ENCODE measurements at places on chromosomes 2 and 18. TPM values are rescaled to one million over a fixed set of nuclear protein-coding genes. Genes with fewer than 3 reads are reported as not detected.

The CNGA3 gene
- not detected for total RNA-seq

The DSG2 gene
- total RNA-seq, result 3.1 TPM

The PLCD4 gene
- 0.35 TPM for total RNA-seq

The ELOA2 gene
- total RNA-seq, result not detected

The UPP2 gene
- total RNA-seq, result not detected

The MYO3B gene
- 3.8 TPM for total RNA-seq

The SANBR gene
- 4.2 TPM for total RNA-seq

The GATA6 gene
- 0.39 TPM for total RNA-seq

The SP140 gene
- total RNA-seq, result 109 TPM

The STK36 gene
- 15.3 TPM for total RNA-seq

The GPATCH11 gene
- total RNA-seq, result 12.3 TPM

The ZC3H6 gene
- total RNA-seq, result 30.7 TPM

The NYAP2 gene
- total RNA-seq, result not detected

The IL37 gene
- not detected for total RNA-seq

The MAP3K19 gene
- not detected for total RNA-seq

The QPCT gene
- total RNA-seq, result 0.35 TPM

The M1AP gene
- total RNA-seq, result not detected

The ANTXR1 gene
- total RNA-seq, result not detected

The SAG gene
- total RNA-seq, result 0.02 TPM

The ALPI gene
- not detected for total RNA-seq

The SPR gene
- total RNA-seq, result 0.65 TPM

The ERICH2 gene
- 0.46 TPM for total RNA-seq

The KCNJ13 gene
- not detected for total RNA-seq

The ABCB11 gene
- total RNA-seq, result not detected

The GKN1 gene
- not detected for total RNA-seq

The ASB18 gene
- not detected for total RNA-seq

The CNTNAP5 gene
- not detected for total RNA-seq

The EMX1 gene
- 0.50 TPM for total RNA-seq

The HOXD13 gene
- total RNA-seq, result not detected

The SIX3 gene
- total RNA-seq, result not detected

The GYPC gene
- total RNA-seq, result 148 TPM

The MIB1 gene
- 45.4 TPM for total RNA-seq

The KHK gene
- total RNA-seq, result 11.9 TPM

The HAAO gene
- total RNA-seq, result 6.1 TPM

The TUBB8B gene
- not detected for total RNA-seq

The SPDYA gene
- total RNA-seq, result 1.5 TPM

The C2orf78 gene
- total RNA-seq, result not detected

The SERPINE2 gene
- total RNA-seq, result 62.9 TPM

The DHRS9 gene
- 6.3 TPM for total RNA-seq

The RFTN2 gene
- not detected for total RNA-seq

The EMILIN2 gene
- 18.3 TPM for total RNA-seq

The MC5R gene
- total RNA-seq, result not detected

The SLC38A11 gene
- total RNA-seq, result not detected

The SERPINB10 gene
- 2.8 TPM for total RNA-seq

The HOXD11 gene
- not detected for total RNA-seq

The SPATA3 gene
- total RNA-seq, result 1.9 TPM

The RAPH1 gene
- total RNA-seq, result 6.0 TPM

The C2orf80 gene
- not detected for total RNA-seq

The TUBA3E gene
- total RNA-seq, result not detected

The TOGARAM2 gene
- total RNA-seq, result 4.3 TPM

The DUSP11 gene
- 35.8 TPM for total RNA-seq

The SLC9A2 gene
- total RNA-seq, result not detected

The HOXD3 gene
- not detected for total RNA-seq

The KCTD1 gene
- 6.0 TPM for total RNA-seq

The MGAT4A gene
- total RNA-seq, result 109 TPM

The SERPINB12 gene
- not detected for total RNA-seq

The CCDC85A gene
- not detected for total RNA-seq
